ENCODE measurements at places on chromosomes 1 and 21.

- DNase-seq: no peak
Observed at GRCh38 chr21:25867061-25867460, 132.3 kb downstream of the GABPA start.

DNA sequence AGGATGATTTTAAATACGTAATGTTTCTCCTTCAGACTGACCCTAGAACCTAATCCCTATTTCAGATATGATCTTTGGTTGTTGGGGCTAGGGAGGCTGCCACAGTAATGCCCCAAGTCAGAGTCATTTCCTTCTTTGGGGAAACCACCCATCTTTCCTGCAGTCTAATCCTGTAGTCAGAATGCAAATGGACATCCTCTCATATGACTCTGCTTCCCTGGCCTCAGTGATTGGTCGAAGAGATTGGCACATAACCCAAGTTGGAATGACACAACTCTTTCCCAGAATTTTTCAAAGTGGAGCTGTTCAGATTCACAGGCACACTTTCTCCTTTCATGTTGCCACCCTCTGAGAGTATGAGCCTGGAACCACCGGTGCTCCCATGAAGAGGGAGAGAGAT is 58.8 kb upstream of the ZNF644 start:
- no peak for DNase-seq

DNA sequence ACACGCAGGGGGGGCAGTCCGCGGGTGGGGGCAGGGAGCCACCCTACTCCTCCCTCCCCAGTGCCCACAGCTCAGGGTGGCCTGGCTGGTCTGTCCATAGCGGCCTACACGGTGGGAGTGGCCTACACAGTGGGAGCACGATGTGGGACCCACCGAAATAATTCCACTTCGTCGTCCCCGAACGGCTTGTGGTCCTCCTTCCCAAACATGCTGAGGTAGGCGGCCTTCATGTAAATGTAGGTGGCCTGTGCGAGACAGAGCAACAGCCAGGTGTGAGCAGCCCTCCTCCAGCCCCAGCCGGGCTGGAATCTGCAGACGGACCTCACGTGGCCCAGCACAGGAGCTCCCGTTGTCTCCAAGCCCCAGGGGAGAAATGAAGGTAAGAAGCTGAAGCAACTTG is 34.4 kb downstream of the TTC39A start:
- no peak for DNase-seq

DNA sequence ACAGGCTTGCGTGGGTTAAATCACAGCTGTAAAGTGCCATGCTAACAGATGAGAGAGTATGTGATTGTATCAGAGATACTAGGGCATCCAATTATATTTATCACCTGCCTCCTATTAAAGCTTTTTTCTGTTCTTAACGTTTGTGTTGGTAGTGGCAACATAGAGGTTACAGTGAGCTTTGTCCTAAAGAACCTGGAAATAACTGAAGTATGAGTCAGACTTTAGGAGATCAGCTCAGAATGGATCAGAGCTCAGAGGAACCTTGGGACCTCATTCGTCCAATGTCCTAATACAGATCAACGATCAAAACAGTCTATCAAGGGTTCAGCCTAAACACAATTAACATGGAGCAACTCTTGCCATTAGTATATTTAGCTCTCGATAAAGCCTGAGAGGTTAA is 81.0 kb downstream of the RGS7 start:
- no peak for DNase-seq

- no peak for DNase-seq
Observed at GRCh38 chr1:27687906-27688305, 15.9 kb upstream of the IFI6 start.

- no peak for DNase-seq
Observed at GRCh38 chr1:207754974-207755700, 3.3 kb downstream of the CD46 start.

- no peak for DNase-seq
Observed at GRCh38 chr1:167093846-167094516, at the start of gene STYXL2. Gene STYXL2 (plus strand): TSS chr1:167094075. CDS start chr1:167094850, 775 bp downstream.

GRCh38 chr1:203621559-203622262 is 4.9 kb upstream of the ATP2B4 start:
- DNase-seq: no peak

DNA sequence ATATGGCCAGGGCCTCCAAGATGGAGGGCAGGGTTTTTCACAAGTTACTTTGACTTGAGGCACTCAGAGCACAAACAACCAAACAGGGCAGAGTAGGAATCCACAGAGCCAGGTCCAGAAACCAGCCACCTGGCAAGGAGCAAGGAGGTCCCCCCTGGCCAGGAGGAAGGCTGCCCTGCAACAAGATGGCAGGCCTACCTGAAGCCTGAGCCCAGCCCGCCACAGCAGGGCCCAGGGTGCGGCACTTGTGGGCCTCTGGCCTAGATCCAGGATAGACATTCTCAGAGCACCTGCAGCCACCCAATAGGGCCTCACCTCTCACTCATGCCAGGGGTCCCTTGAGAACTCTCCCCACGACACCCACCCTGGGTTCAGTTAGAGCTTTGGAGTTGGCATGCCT is 11.5 kb downstream of the SH3BGRL3 start:
- no peak for DNase-seq

DNA sequence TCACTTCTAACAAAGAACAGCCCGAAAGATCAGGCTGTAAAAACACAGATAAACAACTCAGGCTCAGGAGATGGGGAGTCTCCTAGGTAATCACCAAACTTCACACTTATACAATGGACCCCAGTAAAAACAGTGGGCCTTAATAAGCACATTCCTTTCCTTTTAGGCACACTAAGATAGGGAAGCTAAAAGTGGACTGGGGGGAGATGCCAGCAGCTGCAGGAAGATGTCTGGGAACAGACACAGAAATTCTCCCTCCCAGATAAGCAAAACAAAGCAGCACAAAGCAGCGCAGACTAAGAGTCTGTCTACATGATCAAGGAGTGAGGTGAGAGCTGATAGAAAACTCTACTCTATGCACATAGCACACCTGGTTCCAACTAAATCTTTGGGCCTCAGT is 29.0 kb upstream of the CTBS start:
- no peak for DNase-seq

DNA sequence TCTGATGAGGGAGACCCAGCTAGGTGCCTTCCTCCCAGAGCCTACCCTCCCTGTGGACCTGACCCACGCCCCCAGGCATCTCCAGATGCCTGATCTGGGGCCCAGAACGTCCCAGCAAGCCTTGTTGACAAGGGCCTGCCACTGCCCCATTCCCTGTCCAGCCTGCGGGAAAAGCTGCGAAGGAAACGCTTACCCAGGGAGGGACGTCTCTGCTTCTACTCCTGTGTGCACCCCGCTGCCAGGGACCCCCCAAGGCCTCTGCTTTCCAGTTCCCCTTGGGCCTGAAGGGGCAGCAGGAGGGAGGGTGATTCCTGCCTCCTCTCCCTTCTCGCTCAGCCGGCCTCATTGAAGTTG is 11.6 kb upstream of the CLSTN1 start:
- DNase-seq: no peak

DNA sequence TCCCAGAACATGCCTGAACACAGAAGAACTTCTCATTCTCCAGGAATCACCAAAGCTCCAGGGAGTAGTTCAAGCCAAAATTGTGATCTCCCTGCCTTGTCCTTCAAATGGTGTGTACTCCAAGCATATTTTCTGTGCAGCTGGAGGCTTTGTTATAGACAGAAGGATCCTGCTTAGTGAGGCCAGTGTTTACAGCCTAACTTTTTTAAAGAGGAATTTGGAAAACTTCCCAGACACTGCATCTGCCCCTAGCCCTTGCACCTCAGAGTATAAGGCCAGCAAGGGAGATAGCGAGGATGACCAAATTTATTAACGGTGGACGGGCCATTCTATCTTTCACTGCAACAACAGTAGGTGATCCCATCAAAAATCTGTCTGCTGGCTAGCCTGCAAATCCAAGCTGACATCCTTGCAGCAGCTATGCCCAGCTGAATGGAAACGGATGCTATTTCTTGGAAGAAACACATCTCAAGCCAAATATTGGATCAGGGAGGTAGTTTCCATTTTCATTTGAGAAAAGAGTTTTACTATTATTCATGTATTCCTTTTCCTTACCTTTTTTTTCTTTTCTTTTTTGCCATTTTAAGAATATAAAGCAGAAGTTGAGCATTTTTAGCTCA is 249.8 kb downstream of the USH2A start:
- no peak for DNase-seq

DNA sequence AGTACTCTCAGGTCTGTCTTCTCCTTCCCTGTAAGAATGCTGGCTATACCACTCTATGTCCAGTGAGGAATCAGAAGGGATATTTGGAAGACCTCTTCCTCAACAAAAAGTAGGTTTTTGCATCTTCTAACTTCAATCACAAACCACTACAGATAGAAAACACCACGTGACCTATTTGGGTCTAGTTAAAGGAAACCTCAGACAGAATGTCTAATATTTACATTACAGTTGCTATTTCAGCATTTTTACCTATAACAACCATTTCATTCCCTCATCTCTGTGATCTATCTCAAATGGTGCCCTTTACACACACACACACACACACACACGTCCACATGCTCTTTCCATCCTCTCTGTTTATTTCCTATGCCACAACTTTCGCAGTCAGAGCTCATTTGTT is 7.9 kb upstream of the ADORA3 start:
- no peak for DNase-seq

GRCh38 chr1:222373831-222374602 is 173.9 kb downstream of the HHIPL2 start:
- no peak for DNase-seq

- DNase-seq: no peak
Observed at GRCh38 chr1:48003741-48004531, 6.8 kb upstream of the TRABD2B start.

GRCh38 chr1:162988869-162989268 is 80.3 kb upstream of the RGS4 start:
- DNase-seq: no peak

DNA sequence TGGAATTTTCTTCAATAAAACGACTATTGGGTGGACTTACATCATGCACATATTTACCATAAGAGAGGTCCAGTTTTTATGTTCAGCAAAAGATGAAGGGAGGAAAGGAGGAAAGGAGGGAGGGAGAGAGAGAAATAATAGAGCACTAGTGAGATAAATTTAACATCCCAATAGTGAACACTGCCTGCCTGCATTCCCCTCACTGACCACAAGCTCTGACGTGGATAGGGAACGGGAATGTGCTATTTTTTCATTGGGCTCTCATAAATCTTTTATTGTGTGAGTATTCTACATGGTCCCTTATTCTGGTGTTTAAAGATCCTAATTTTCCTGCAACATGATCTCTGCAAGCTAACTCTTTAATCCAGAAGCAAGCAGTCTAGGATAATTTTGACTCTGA is 82.1 kb downstream of the TTC3 start:
- peak; percentile 3 for DNase-seq

DNA sequence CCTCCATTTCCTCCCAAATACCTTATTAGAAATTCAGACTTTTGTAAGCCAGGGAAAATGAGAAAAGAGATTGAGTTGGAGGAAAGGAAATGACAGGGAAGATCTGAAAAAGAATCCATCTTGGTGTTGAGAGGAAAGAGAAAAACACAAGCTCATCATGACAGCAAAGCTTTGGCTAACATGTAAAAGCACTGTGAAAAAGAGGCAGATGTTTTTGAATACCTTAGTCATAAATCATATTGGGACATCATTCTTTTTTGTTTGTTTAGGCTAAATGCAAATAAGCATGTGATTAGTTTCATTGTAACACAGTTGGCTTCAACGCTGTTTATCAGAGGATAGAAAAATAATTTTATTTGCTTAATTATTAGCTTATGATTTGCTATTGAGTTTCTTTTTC is 64.6 kb downstream of the LHX8 start:
- DNase-seq: no peak

DNA sequence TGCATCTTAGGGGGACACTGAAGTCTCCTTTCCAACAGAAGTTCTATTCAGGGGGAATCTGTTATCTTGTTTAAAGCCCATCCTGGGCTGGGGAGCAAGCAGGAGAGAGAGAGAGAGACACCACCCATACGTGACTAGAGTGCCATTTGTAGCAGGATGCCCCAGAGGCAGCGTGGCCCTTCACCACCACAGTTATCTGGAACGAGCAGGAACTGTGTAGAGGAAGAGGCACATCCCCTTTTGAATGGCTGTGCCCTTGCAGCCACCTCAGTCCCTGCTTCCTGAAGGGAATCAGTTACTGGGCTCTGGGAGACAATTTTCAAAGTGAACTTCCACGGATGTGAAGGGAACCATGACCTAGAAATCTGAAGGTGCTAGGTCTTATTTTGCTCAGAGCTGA is 19.4 kb upstream of the LAMTOR5 start:
- DNase-seq: no peak

- no peak for DNase-seq
Observed at GRCh38 chr1:2481885-2482284, 5.8 kb downstream of the PLCH2 start.

DNA sequence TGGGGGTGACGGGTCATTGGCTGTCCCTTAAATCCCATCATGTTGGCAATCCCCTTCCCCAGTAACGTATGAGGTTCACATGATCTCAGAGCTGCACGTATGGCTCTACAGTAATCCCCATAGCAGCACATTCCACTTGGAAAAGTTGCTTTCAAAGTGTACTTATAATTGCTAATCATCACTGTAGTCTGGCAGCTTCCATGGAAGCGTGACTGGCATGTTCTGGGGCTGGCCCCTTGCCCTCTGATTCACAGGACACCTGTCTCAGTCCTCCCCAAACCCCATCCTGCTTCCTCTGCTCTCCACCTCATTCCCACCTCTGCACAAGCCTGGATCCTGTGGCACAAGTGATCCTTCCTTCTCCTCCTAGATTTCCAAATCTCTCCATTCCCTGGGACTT is 102.2 kb downstream of the TSEN15 start:
- no peak for DNase-seq

DNA sequence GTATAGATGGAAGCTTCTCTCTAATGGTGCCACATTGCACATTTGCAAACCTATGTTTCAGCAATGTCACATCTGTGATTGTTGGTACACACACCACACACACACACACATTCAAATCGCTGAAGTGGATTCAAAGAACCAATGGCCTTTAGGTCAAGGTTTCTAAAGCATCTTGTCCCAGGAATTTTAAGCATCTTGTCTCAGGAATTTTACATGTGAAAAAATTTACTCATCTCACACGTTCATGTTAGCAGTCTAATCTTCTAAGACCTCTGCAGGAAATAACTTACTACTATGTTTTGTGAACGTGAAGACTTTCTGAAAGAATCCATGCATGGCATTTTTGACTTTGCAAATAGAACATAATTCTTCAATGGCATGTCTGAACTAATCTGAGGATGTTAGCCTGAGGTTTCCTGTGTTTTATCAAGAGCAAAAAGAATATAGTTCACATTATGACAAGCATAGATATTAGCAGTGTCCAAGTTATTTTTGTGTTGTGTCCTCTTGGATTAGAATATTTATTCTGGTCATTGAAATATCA is 125.1 kb downstream of the CYYR1 start:
- no peak for DNase-seq

- DNase-seq: no peak
Observed at GRCh38 chr1:37995751-37996345, 6.0 kb upstream of the SF3A3 start.

- DNase-seq: no peak
Observed at GRCh38 chr1:175802407-175803123, 59.2 kb upstream of the TNR start.

GRCh38 chr1:33161061-33161681 is 20.7 kb downstream of the TRIM62 start:
- no peak for DNase-seq

- DNase-seq: no peak
Observed at GRCh38 chr21:46212721-46213484, 15.7 kb downstream of the LSS start.

- no peak for DNase-seq
Observed at GRCh38 chr1:6753320-6754140, 31.7 kb upstream of the CAMTA1 start.

All from T47D (cell line).